ENCODE measurements at places on chromosomes 5 and 9.

- DNase-seq, result no peak
These were observed 416.6 kb upstream of the CLINT1 start for GRCh38 chr5:158275511-158275910.

DNA sequence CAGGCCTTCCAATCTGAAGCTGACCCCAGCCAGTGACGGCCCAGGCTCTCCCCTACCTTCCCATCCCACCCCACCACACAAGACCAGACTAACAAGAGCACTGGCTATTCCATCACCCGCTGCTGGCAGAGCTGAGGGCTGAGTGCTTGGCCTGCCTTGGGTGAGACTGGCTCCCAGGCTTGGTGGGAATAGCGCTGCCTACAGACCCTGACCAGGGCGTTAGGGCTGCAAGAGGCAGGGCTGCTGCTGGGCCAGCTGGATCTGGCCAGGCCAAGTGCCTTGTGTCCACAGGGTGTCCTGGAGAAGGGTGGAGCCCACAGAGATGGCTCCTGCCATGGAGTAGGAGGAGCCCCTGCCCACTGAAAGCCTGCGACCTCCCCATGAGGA, 31.6 kb upstream of the ANGPTL2 start:
- no peak for DNase-seq

DNA sequence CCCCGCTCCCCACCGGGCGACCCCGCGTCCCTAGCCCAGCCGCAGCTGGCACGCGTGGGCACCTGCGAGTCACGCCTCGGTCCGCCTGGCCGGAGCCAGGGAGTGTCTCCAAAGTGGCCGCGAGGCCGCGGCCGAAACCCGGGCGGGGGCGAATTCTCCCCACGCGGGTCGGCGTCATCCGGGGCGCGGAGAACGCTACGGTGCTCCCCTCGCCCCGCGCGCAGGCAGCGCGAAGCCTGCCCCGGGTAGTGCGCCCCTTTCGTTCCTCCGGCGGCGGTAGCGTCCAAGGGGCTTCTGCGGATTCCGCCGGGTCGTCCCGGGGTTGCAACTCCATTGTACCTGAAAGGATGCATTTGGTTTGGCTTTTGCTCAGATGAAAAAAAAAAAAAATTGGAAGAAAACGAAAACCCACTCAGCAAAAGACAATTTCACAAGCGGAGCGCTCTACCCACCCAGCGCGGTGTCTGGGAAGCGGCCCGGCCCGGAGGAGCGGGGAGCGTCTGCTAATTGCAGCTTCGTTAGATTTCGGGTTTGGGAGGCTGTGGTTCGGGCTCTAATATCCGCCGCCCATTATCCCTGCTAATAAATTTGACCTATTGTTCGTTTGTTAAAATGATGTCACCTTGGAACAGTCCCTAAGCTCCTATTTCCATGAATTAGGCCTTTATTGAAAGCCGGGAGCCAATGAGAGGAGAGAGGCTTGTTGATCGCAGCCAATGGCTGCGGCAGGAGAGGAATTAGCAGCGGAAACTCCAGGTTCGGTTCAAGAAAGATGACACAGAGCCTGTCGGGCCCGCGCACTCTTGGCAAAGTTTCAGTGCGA, at the start of gene TLX3:
TSS of gene TLX3 (plus strand) at position 796 of the 823 bp plus-strand sequence. CDS start 118 bp downstream, outside the sequence.
- no peak for DNase-seq

- DNase-seq, result no peak
These were observed 37.3 kb downstream of the PROP1 start for GRCh38 chr5:177958696-177959095.

- DNase-seq, result no peak
These were observed 19.6 kb downstream of the CLPTM1L start for GRCh38 chr5:1325191-1325741.

DNA sequence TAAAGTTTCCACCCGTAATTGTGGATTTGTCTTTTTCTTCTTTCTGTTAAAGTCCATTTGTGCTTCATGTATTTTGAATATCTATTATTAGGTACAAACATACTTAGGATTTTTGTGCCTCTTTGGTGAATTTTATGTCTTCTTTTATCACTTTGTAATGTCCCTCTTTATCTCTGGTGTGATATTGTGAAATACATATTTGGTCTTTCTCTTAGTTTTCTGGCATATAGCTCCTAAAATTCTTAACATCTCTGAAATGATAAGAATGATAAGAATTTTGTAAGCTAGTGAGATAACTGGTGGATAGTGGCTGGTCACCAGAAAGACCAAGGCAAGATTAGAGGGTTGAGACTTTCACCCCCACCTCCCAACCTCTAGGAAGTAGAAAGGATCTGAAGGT, 111.1 kb downstream of the KCTD16 start:
- no peak for DNase-seq

DNA sequence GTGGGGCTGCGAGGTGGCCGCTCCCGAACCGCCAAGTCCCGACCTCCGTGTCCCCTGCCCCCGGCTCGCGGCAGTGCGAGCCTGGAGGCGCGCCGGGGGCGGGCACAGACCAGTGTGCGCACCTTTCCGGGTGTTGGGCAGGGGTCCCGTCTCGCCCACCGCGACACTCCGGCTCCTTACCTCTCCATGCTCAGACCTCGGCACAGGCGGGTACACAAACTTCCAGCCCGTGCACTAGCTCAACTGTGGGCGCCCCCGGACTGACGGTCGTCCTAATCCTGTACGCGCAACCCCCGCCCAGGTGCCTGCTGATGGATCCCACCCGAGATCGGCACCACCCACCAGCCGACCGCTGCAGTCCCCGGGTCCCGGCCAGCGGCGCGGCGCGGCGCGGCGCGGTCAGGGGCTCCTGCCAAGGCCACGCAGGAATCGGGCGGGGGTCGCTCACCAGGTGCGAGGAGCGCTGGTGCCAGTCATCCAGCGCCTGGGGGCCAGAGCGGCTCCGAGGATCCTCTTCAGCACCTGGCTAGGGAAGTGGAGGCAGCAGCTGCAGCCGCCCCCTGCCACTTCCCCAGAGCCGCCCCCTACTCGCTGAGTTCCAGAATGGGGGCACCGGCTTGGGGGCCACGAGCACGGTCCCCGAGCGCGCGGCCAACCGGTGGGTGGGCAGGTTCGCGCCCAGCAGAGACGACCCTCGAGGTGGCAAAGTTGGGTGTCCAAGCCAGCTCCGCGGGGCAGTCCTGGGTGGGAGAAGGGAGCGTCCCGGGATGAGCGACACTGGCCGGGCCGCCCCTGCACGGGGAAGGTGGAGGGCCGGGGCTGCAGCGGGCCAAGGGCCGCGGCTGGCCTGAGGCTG, 511 bp downstream of the SEMA5A start:
- no peak for DNase-seq

DNA sequence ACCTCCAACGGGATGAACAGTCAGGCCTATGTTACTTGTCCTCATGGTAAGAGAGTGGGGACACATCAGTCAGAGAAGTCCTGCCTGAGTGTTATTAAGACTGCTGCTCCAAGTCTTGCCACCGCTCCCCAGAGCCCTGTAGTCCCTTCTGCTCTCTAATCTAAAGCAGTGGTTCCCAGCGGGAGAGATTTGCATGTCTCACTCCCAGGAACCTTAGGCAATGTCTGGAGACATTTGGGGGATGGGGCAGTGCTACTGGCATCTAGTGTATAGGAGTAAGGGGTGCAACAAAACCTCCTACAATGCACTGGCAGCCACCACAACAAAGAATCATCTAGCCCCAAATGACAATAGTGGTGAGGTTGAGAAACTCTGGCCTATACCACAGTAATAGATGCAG, 2.6 kb upstream of the SVEP1 start:
- DNase-seq, result no peak

DNA sequence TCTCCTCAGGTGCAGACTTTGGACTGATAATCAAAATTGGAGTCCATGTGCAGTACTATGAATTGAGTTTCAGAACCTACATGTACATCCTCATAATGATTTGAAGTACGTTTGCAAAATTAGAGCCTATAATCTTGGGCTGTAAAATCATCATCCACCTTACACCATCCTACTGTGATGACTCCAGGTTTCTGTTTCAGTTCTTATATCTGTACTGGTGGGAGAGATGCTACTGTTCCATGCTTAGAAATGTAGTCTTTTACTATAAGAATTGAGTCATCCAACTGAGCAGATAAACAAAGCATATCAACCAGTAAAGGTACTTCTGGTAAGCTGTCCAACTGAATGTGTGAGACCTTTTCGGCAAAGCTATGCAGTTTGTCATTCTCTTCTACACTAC, 586.3 kb upstream of the FAM174A start:
- DNase-seq, result no peak

DNA sequence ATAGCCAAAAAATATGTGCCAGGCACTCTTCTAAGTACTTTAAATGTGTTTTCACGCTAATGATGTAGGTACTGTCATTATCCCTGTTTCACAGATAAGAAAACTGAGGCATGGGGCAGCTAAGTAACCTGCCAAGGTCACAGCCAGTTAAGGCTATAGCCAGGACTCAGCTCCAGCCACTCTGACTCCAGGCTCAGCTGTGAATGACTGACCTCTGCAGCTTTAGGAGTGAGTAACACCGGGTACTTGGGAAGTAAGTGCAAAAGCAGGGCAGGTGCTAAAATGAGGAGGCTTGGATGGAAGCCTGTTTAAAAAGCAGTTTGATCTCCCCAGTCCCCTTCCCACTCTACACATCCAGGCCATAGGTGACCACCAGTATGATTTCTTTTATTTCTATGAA, 10.6 kb upstream of the SHC3 start:
- DNase-seq, result no peak

- DNase-seq, result no peak
These were observed 15.7 kb upstream of the AQP7 start for GRCh38 chr9:33418090-33418489.

DNA sequence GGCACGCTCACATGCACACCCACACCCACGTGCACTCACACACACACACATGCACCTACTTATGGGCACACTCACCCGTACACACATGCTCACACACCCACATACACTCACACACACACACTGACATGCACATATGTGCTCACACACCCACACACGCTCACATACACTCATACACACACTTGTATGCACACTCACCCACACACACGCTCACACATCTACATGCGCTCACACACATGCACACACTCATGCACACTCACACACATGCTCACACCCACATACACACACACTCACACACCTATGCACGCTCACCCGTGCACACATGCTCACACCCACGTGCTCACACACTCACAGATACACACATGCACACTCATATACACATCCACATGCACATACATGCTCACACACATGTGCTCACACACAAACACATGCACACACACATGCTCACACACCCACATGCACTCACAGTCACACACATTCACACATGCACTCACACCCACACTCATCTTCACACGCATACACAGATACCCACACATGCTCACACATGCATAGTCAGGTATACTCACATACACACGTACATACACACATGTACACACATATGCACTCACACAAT, 138.3 kb downstream of the OLFM1 start:
- no peak for DNase-seq

DNA sequence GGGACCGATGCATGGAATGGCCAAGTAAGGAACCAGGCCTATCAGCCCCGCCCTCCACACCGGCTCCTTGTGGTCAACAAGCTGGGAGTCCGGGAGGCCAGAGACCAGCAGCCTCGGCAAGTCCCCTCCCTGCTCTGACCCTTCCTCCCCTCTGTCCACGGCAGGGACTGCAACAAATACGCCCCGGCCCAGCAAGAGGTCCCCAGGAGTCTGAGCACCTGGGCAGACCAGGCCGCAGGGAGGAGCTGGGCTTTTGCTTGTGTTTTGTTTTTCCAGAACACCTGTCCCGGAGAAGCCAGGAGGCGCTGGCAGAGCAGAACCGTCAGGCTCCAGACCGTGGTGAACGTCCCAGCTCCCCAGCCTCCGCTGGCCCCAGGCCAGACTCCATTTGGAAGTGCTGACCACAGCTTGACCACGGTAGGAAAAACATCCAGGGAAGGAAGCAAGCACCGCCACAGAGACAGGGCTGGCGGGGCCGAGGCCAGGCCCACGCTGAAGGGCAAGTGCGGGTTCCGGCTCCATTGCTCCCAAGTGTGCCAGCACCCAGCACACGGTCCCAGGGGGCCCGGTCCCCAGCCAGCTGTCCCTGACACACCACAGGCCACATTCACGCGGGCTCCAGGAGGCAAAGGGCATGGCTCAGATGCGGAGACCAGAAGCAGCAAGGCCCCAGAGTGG, 56.7 kb downstream of the VAV2 start:
- no peak for DNase-seq

- DNase-seq, result no peak
These were observed 51.5 kb upstream of the UBAC1 start for GRCh38 chr9:136012651-136013050.

GRCh38 chr5:142405023-142405422, 80.2 kb upstream of the SPRY4 start:
- no peak for DNase-seq

- no peak for DNase-seq
These were observed 8.9 kb upstream of the IL17B start for GRCh38 chr5:149387982-149388381.

- no peak for DNase-seq
These were observed 99.5 kb downstream of the FBXW11 start for GRCh38 chr5:171906703-171907590.

DNA sequence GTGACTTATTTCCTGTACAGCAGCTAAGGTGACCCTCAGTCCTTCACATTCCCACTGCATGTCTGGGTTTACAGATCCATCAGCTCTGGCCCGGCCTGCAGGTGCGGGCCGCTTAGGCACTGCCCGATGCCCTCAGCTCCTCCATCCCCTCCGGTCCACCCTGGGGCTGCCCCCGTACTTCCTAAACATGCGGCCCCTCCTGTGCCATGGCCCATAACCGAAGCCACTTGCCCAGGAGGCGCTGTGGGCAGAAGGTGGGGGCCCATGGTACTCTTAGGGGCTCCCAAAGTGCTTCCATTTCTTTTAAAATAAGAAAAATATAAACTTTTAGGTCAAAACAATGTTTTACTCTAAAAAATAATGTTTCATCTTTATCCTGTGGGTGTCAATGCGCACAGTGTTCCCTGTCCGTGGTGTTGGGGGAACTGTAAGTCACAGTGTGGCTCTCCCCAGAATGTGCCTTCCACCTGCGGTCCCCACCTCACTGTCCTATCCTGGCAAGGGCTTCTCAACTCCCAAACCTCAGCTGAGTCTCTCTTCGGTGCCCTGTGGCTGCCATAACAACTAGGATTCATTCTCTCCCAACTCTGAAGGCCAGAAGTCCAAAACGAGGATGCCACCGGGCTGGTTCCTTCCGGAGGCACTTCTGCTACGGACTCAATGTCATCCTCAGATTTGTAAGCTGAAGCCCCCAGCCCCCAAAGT, 132.7 kb upstream of the LPCAT1 start:
- DNase-seq, result no peak

GRCh38 chr9:2621722-2622460, at the start of gene VLDLR:
Gene VLDLR (plus strand): TSS chr9:2621787. CDS start chr9:2622190, 403 bp downstream.
- no peak for DNase-seq

- no peak for DNase-seq
These were observed 21.2 kb upstream of the HSD17B3 start for GRCh38 chr9:96323169-96323568.

DNA sequence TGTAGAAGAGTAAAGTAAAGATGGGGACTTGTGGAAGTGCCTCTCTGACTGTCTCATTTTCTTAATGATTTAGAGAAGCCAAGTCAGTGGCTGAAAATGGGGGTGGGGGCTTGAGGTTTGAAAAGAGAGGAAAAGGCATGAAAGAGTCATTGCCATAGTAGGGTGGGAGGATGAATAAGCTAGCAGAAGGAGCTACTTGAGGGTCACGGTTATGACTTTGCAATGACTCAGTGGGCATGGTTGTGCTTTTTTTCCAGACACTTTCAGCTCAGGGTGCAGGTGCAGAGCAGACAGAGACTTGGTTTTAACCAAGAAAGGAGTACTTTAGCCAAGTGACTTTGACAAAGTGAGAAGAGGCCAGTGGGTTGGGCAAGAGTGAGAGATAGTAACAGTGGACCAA, 117.8 kb downstream of the PTTG1 start:
- DNase-seq, result no peak
